ENCODE measurements at places on chromosomes 1 and 21. TPM values are rescaled to one million over a fixed set of nuclear protein-coding genes. Genes with fewer than 3 reads are reported as not detected.

The MTMR11 gene
- 1.6 TPM for polyA plus RNA-seq

The CDK11B gene
- 39.4 TPM for polyA plus RNA-seq

The C1orf141 gene
- not detected for polyA plus RNA-seq

The BGLAP gene
- 0.57 TPM for polyA plus RNA-seq

The CLDN17 gene
- polyA plus RNA-seq: not detected

The KANK4 gene
- 0.08 TPM for polyA plus RNA-seq

The MGST3 gene
- polyA plus RNA-seq: 399 TPM

The NUDT4B gene
- not detected for polyA plus RNA-seq

The ROR1 gene
- polyA plus RNA-seq: 4.1 TPM

The DONSON gene
- 18.6 TPM for polyA plus RNA-seq

The OR6K3 gene
- polyA plus RNA-seq: not detected

The TMIGD3 gene
- 1.1 TPM for polyA plus RNA-seq

The CHODL gene
- polyA plus RNA-seq: 0.15 TPM

The TNFRSF14 gene
- polyA plus RNA-seq: 13.6 TPM

The ATP1A2 gene
- polyA plus RNA-seq: 79.3 TPM

The SAMSN1 gene
- 2.3 TPM for polyA plus RNA-seq

The GNL2 gene
- 76.7 TPM for polyA plus RNA-seq

The KCNE1 gene
- 1.7 TPM for polyA plus RNA-seq

The SYNC gene
- polyA plus RNA-seq: 8.3 TPM

The ABCD3 gene
- 16.2 TPM for polyA plus RNA-seq

The SMIM1 gene
- 3.8 TPM for polyA plus RNA-seq

The SLFNL1 gene
- 0.12 TPM for polyA plus RNA-seq

The TRIM67 gene
- not detected for polyA plus RNA-seq

The CSRP1 gene
- polyA plus RNA-seq: 81.7 TPM

The SMCP gene
- polyA plus RNA-seq: not detected

The CD101 gene
- polyA plus RNA-seq: 0.72 TPM

The SPATA45 gene
- polyA plus RNA-seq: not detected

The ABCG1 gene
- polyA plus RNA-seq: 7.2 TPM

The OR2T8 gene
- polyA plus RNA-seq: not detected

The S100A3 gene
- 5.2 TPM for polyA plus RNA-seq

The PTGER3 gene
- 2.3 TPM for polyA plus RNA-seq

The SPRR5 gene
- not detected for polyA plus RNA-seq

The TRIM58 gene
- polyA plus RNA-seq: 0.11 TPM

The BMP8B gene
- polyA plus RNA-seq: 0.08 TPM

The ATAD3C gene
- 0.49 TPM for polyA plus RNA-seq

The BATF3 gene
- polyA plus RNA-seq: 1.4 TPM

The NPHS2 gene
- polyA plus RNA-seq: not detected

The GPR157 gene
- 10.2 TPM for polyA plus RNA-seq

The POFUT2 gene
- 14.1 TPM for polyA plus RNA-seq

The KRTAP19-1 gene
- polyA plus RNA-seq: not detected

The OSCP1 gene
- 3.8 TPM for polyA plus RNA-seq

The FCRL1 gene
- polyA plus RNA-seq: not detected

The NCF2 gene
- 1.3 TPM for polyA plus RNA-seq

The FAM167B gene
- polyA plus RNA-seq: 7.7 TPM

The SPRR2A gene
- 0.32 TPM for polyA plus RNA-seq

Measured in heart left ventricle (tissue), 16 donors.